Mesothelial cell of epicardium (in vitro differentiated cells): ENCODE measurements at places on chromosomes 4 and X. TPM values are rescaled to one million over a fixed set of nuclear protein-coding genes. Genes with fewer than 3 reads are reported as not detected.

LRP2BP gene
- 1.4 to 1.9 TPM (median 1.6 TPM) in 3 replicates for total RNA-seq

MAP3K15 gene
- total RNA-seq: 1.3 to 1.6 TPM (median 1.4 TPM) in 3 replicates

DNA sequence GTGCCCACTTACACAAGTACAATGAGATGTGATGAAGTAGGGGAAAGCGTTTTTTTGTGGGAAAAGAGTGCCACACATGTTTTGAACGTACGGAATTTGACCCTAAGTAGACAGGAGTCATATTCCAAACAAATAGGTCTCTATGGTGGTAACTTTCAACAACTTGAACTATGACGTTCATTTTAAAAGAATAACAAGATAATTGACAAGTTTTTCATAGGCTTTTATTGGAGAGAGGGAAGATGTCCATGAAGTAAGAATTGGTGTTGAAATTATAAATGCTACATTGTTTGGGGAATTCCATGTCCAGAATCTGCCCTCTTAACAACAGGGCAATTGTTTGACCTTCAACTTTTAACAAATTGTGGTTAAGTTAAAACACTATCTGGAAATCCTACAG is 126.5 kb downstream of the GASK1B start:
- no peak overlapping the region for H3K27ac ChIP-seq
- no peaks in the 10 kb centered on the region for H3K27me3 ChIP-seq
- no peak for DNase-seq
- peaks cover 12% of the 10 kb centered on the region for H3K4me1 ChIP-seq
- no peaks in the 10 kb centered on the region for H3K36me3 ChIP-seq

- H3K27ac ChIP-seq: no peak overlapping the region
- H3K4me1 ChIP-seq: peaks cover 11% of the 10 kb centered on the region
- no peak overlapping the region for H3K4me3 ChIP-seq
- DNase-seq: no peak
- H3K27me3 ChIP-seq: no peaks in the 10 kb centered on the region
These were observed 13.5 kb downstream of the ASB11 start for GRCh38 chrX:15301924-15302323.

DNA sequence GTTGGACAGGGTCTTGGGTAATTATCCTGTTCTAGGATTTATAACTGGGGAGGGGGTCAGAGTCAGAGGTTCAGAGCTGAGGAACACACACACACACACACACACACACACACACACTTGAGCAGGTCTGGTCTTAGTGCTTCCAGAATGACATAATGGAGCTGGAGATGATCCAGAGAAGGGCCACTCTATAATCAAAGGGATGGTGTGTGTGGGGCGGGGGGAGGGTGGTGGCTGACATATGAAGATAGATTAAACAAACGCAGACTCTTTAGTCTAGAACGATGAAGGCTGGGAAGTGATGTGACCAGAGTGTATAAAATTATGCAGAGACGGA is 434 bp upstream of the TMEM255A start:
- H3K4me3 ChIP-seq: no peak overlapping the region
- H3K27ac ChIP-seq: no peak overlapping the region
- peaks cover 82% of the 10 kb centered on the region for H3K27me3 ChIP-seq
- DNase-seq: no peak

GRCh38 chrX:25001808-25002660 is 13.7 kb downstream of the ARX start:
- DNase-seq: no peak
- H3K36me3 ChIP-seq: peaks cover 5% of the 10 kb centered on the region
- H3K27ac ChIP-seq: no peak overlapping the region
- peak overlapping the region; percentile 42 for H3K4me3 ChIP-seq
- H3K4me1 ChIP-seq: peaks cover 19% of the 10 kb centered on the region

DNA sequence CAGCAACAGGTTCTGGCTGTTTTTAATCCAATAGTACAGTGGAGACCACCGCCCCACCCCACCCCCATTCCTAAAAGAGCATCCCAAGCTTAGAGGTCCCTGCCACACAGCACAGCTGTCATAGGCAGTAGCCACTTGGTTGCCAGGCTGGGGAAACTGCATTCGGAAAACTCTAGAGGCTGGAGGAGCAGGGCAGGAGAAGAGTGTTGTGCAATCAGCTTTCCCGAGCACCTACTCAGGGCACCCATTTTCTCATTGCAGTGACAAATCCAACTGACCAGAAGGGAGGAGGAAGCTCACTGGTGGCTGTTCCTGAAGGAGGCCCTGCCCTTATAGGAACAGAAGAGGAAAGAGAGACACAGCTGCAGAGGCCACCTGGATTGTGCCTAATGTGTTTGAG is 1.1 kb downstream of the CXCL1 start:
- H3K27me3 ChIP-seq: peaks cover 83% of the 10 kb centered on the region
- no peaks in the 10 kb centered on the region for H3K36me3 ChIP-seq
- peak overlapping the region; percentile 73 for H3K4me3 ChIP-seq
- H3K27ac ChIP-seq: no peak overlapping the region
- no peak for DNase-seq

GRCh38 chr4:128354205-128354821 is 66.7 kb upstream of the PGRMC2 start:
- no peak overlapping the region for H3K4me3 ChIP-seq
- H3K27ac ChIP-seq: peak overlapping the region; percentile 51
- H3K36me3 ChIP-seq: peaks cover 2% of the 10 kb centered on the region
- H3K27me3 ChIP-seq: no peaks in the 10 kb centered on the region

BEX2 gene
- total RNA-seq: 29.0 to 29.8 TPM (median 29.8 TPM) in 3 replicates

DNA sequence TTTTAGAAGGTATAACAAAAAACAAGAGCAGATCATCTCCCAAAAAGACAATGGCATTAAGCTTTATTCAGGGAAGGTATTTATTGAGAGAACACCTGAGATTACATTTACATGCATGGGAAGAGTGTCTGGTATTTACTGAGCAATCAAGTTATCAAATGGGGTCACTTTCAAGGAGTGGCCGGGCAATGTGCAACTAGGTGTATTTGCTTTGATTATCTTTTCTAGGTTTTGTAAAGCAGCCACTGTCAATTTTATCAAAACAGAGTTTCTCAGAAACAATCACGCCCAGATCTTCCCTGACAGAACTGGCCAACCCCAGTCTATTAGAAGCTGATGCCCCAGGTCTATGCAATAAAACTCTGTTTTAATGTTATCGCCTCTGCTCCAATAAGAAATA is 169.5 kb downstream of the GLRA2 start:
- H3K4me3 ChIP-seq: no peak overlapping the region
- no peak overlapping the region for H3K27ac ChIP-seq
- H3K27me3 ChIP-seq: no peaks in the 10 kb centered on the region
- H3K36me3 ChIP-seq: no peaks in the 10 kb centered on the region
- no peaks in the 10 kb centered on the region for H3K4me1 ChIP-seq

DNA sequence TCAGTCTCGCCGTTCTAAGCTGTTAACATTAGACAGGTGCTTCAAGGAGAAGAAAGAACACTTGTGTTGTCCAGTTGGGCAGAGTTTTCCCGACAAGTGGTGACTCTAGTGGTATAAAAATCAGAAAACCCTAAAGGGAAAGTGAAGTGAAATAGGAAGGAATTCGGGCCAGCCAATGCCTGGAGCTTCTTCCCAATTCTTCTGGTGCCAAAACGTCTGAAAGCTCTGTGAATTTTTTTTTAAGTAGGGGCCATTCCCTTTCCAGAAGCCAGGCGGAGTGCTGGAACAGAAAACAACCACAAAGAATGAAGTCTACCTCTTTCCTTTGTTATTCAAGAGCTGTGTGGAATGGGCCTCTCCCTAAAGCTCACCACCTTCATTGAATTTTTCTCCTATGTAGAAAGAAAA is 43.1 kb upstream of the PPARGC1A start:
- H3K4me1 ChIP-seq: peaks cover 12% of the 10 kb centered on the region
- no peak for DNase-seq
- no peak overlapping the region for H3K27ac ChIP-seq
- no peaks in the 10 kb centered on the region for H3K36me3 ChIP-seq
- no peaks in the 10 kb centered on the region for H3K27me3 ChIP-seq

FAM149A gene
- total RNA-seq: 12.2 to 16.1 TPM (median 13.6 TPM) in 3 replicates

DNA sequence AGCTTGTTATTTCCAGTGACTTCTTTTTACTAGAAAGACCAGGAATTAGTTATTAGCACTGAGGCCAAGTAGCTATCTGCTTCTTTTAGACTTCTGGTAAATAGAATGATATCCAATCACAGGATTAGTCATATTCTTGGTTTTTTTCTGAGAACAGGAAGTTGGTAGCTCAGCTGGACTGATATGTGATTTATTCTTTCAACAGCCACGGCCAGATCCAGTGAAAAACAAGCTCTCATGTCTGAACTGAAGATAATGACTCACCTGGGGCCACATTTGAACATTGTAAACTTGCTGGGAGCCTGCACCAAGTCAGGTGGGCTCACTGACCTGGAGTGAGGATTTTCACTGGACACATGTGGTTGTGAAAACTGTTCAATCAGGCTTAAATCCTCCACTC is 48.6 kb downstream of the PDGFRA start:
- H3K4me3 ChIP-seq: no peak overlapping the region
- peaks cover 17% of the 10 kb centered on the region for H3K36me3 ChIP-seq
- DNase-seq: no peak
- no peak overlapping the region for H3K27ac ChIP-seq
- H3K27me3 ChIP-seq: peaks cover 28% of the 10 kb centered on the region

SHISA3 gene
- total RNA-seq: 3.2 to 3.6 TPM (median 3.3 TPM) in 3 replicates

GRCh38 chr4:168614281-168615057 is 117.6 kb downstream of the PALLD start:
- no peaks in the 10 kb centered on the region for H3K27me3 ChIP-seq
- peaks cover 25% of the 10 kb centered on the region for H3K4me1 ChIP-seq
- no peak for DNase-seq
- H3K36me3 ChIP-seq: no peaks in the 10 kb centered on the region
- no peak overlapping the region for H3K4me3 ChIP-seq
- no peak overlapping the region for H3K27ac ChIP-seq

DNA sequence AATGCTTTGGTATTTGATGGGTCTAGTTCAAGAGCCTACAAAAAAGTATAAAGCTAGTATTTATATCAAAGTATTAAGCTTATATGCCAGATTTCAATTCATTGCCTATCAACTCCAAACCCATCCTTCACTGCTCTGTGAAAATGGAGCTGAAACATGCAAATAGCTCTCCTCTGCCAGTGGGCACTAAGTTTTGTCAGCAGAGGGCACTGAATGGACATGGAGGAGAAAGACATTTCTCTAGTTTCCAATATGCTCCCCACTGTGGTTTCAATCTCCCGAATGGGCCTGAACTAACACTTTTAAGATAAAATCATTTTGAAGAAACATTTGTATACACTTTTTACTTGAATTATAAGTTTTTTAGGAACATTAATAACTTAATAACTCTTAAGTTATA is 12.4 kb downstream of the PPID start:
- H3K27ac ChIP-seq: no peak overlapping the region
- no peak for DNase-seq
- H3K36me3 ChIP-seq: peaks cover 50% of the 10 kb centered on the region
- H3K4me3 ChIP-seq: no peak overlapping the region
- no peaks in the 10 kb centered on the region for H3K4me1 ChIP-seq

CENPE gene
- 13.3 to 15.6 TPM (median 14.2 TPM) in 3 replicates for total RNA-seq

GAGE12H gene
- not detected in 3 replicates for total RNA-seq

TIMM17B gene
- 64.7 to 68.2 TPM (median 67.6 TPM) in 3 replicates for total RNA-seq

- H3K27ac ChIP-seq: peak overlapping the region; percentile 74
- H3K27me3 ChIP-seq: no peaks in the 10 kb centered on the region
- DNase-seq: no peak
- H3K36me3 ChIP-seq: no peaks in the 10 kb centered on the region
- H3K4me3 ChIP-seq: no peak overlapping the region
- H3K4me1 ChIP-seq: peaks cover 10% of the 10 kb centered on the region
These were observed 1.4 kb downstream of the PLXNB3 start for GRCh38 chrX:153765138-153766079.
